ENCODE measurements at places on chromosomes 16 and 17.

GRCh38 chr17:5446786-5447185 lies 7.8 kb upstream of the C1QBP start:
- DNase-seq = no peak

DNA sequence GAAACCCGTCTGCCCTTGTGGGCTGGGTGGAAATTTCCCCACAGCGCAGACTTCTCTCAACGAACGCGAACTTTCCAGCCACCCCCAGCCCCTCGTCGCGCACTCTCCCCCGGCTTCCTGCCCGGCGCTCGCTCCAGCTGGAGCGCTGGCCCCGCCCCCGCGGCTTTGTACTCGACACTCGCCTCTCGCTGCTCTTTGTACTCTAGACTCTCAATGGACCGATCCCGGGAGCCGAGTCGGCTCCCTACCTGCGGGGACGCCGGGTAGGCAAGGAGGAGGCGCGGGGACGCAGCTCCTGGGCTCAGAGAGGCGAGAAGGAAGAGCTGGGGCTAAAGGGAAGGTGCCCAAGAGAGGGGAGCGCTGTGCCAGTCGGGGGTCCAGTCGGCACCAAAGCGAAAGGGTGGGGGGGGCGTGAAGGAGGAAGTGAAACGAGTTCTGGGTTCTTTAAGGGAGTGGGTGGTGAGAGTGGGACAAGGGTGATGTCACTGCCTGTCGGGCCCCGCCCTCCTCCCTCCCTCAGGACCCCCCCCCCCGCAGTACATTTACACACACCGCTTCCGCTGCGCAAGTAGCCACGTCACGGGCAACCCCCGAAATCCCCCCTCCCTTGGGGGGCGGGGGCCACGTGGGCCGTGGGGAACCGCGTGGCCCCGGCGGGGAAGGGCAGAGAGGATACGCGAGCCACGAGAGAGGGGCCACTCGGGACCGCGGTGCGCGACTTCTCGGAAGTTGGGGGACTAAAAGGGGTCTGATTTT lies 9.7 kb downstream of the KDM6B start:
- DNase-seq = peak; percentile 81

DNA sequence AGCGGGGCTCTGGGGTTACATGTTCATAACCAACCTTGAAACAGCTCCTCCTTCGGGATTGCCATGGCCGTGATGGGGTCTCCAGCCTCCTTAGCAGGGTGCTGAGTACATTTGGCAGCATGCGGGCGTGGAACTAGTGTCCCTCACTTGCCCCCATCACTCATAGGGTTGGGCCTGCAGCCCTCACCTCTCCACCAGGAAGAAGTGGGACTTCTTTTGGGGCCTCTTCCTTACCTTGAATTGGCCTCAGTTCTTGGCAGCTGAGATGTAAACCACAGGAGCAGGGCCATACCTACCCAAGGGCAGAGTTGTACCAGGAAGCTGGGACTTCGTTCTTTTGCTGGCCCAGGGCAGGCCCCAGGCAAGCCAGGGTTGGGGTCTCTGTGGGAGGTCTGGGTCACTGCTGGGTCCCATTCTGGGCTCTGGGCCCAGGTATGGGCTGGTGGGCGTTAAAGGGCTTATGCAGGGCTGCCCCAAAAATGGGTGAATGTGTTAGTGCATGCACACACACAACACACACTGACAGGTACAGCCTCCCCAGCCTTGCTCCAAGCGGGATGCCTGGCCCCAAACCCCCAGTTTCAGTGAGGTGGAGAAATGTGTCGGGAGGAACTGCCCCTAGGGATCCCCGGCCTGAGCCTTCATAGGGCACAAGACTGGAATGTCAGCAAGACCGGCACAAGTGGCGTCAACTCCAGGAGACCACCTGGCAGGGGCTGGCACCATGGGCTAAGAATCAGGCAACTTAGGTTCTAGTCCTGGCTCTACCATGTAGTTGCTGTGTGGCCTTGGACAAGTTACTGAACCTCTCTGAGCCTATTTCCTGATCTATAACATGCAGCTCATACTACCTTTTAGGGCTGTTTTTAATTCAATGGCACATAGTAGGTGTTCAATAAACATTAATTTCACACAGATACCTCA lies 3.9 kb upstream of the KRT15 start:
- no peak for DNase-seq

GRCh38 chr16:2493605-2494004 lies 18.7 kb downstream of the TBC1D24 start:
- DNase-seq = no peak

GRCh38 chr17:43645450-43645764 lies 16.3 kb downstream of the MEOX1 start:
- DNase-seq = no peak

DNA sequence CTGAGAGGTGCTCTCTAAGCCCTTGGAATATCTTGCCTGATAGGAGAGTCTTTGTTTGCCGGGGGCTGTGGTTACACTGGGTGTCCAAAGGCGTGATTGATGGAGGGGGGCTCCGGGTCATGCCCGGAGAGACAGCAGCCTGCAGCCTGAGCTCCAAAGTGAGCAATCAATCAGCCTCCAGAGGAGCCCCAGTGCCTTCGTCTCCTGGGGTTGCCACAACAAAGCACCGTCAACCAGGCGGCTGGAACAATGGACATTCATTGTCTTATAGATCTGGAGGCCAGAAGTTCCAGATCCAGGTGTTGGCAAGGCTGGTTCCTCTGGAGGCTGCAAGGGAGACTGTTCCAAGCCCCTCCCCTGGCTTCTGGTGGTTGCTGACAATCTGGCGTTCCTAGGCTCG lies 24.0 kb upstream of the GINS2 start:
- no peak for DNase-seq

Data from stimulated activated CD8-positive, alpha-beta memory T cell treated with anti-CD3 and anti-CD28 coated beads, Interleukin-2, amount 100 ng/mL, for 48 hours (primary cell).